GM04504 (cell line): ENCODE measurements at places on chromosomes 7 and 10.

DNA sequence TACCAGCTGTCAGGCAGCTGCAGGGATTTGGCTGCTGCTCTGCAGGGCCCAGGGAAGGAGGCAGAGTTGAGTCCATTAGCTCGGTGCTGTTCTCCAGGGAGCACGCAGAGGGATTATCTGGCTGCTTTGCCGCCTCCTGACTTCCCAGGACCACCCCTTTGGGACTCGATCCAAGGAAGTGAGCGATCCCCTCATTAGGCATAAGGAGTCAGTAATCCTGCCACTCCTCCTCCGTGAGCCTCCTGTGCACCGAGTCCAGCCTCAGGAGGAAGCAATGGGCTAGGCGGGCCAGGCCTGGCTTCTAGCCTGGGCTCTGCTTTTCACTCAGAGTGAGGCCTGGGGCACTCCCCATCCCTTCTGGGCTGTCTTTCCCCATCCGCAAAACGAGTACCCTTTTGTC lies 417.9 kb downstream of the RPS24 start:
- no peak for DNase-seq

DNA sequence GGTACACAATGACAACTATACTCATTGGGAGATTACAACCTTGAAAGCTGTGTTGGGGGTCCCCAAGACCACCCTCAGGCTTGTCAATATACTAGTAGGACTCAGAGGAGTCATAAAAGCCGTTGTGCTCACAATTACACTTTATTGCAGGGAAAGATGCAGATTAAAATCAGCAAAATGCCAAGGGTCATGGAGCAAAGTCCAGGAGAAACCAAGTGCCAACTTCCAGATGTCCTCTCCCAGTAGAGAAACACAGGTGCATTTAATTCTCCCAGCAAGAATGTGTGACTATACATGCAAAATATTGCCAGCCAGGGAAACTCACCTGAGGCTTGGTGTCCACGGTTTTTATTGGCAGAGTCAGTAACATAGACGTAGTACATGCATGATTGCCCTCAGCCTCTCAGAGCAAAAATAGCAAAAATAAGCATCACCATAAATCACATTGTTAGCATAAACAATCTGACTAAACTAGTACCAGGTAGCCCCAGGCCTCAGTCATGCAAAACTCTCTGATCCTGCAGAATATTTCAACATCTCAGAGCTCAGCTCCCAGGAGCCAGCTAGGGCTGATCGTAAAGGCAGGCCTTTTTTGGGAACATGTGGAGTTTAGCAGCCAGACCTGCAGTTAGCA lies 50.7 kb downstream of the VIM start:
- no peak for DNase-seq

DNA sequence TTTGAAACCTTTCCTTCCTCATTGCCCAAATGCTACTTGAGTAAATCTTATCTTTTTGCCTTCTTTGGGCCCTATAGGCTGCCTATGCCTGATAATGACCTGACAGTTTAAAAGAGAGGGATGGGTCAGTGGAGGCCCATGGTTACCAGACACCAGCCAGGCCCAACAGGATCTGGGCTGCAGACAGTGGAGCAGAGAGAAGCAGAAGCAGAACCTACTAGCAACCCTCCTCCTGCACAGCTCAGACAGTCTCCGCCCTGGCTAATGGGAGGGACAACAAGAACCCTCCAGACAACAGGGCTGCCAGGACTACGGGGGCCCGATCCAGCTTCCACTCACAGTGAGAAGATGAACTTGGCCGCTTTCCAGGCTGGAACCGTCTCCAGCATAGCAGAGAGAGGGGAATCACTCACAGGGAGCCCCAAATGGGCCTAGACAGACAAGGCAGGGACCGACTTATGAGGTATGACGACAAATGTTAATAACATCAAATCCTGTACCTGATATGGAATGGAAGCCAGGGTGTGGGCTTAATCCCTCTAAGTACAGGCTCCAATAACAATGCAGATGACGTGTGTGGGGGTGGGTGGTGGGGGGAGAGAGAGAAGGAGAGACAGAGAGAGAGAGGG lies 31.7 kb upstream of the DGKI start:
- no peak for DNase-seq

DNA sequence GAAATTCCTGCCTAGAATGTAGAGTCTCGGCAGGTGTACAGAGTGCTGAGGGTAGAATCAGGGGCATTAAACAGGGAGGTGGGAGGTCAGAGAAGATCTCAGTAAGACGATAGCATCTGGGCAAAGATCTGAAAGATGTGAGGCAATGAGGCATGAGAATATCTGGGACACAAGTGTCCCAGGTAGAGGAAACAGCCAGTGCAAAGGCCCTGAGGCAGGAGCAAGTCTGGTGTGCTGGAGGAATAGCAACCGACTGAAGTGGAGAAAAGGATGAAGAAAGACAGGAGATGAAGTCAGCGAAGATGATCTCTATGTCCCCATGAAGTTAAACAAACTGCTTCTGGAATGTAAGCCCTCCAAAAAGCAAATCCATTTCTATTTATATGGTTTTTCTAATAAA lies 84.4 kb downstream of the USP6NL start:
- no peak for DNase-seq

GRCh38 chr7:37494926-37495325 lies 46.3 kb upstream of the ELMO1 start:
- DNase-seq: no peak

DNA sequence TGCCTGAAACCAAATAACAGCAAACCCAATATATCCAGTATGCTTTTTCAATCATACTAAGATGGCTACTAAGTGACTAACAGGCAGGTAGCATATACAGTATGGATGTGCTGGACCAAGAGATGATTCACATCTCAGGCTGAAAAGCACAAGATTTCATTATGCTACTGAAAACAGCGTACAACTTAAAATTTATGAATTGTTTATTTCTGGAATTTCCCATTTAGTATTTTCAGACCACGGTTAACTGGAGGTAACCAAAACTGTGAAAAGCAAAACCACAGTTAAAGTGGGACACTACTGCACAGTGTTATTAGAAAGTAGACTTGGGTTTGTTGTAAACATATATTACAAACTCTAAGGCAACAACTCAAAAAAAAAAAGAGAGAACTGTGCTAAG lies 91.5 kb downstream of the KMT2C start:
- no peak for DNase-seq

DNA sequence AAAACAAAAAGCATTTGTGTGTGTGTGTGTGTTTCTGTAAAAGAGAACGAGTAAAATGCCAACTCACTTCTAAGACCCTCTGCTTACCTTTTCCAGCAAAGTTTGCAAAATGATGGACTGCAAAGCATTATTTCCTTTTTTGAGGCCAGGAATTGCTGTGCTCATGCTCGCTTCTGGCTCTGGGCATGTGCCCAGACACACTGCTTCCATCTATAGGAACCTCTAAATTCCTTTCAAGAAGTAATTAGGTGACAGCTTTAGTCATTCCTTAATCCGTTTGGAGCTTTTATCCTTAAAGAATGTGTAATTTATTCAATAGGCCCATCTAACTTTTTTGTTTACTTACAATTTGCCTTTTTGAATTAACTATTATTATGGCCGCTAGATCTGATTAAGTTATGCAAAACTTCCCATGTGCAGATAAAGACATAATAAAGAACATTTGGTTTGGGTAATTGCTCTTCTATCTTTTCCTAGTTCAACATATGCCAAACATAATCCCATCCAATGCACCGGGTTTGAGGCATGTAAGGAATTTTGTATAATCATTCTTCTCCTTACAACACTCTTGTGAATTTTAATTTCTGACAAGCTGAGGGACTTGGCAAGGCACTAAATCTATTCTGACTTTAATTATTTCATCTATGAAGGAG lies 34.7 kb downstream of the A1CF start:
- DNase-seq: no peak

GRCh38 chr10:100737355-100738054 lies 7.9 kb upstream of the PAX2 start:
- DNase-seq: no peak

DNA sequence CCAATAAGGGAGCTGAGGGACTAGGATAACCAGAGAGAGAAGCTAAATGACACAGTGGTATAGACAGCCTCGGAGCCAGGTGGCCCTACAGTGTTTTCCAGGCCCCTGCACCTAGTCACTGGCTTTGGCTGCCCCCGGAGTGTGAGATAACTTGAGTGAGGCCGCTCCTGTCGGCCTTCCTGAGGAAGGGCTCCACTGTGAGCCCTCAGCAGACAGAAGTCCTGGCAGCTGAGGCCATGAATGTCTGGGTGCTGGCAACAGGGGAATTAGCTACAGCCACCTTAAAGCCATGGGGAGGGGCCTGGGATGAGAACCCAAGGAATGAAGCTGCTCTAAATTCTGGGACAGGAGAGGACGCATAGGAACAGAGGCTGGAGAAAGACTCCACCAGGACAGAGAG lies 4.6 kb upstream of the GDF10 start:
- no peak for DNase-seq

DNA sequence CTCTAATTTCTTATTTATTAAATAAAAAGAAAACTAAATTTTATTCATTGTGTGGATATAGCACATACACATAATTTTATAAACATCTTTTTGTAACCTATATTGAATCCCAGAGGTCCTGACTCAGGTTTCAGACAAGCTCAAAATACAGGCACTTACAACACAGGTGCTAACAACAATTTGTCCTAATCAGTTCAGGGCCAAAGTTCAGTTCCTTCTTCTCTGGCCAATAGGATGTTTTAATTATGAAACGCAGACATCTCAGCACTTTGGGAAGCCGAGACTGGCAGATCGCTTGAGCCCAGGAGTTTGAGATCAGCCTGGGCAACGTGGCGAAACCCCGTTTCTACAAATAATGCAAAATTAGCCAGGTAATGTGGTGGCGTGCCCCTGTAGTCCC lies 15.0 kb downstream of the RPA3 start:
- DNase-seq: no peak

DNA sequence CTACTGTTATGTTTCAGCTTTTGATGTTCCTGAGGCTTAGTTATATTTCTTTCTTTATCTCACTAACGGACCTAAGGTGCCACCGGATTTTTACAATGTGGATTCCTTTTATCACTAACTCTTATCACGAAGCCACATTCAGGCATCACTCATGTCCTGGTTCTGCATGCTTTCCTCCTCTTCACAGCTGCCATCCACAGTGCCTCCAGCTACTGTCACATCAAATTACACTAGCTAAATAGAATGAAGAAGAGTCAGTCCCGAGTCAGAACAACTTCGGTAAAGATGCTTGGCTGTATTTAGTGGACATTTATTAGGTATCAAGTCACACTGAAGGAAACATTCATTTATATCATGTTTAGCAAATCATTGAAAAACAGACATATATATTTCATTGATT lies 153.2 kb downstream of the NEBL start:
- no peak for DNase-seq
